ENCODE measurements at places on chromosomes 6 and 20.

- DNase-seq: no peak
Observed at GRCh38 chr6:143264379-143264778, 186.1 kb downstream of the ADAT2 start.

DNA sequence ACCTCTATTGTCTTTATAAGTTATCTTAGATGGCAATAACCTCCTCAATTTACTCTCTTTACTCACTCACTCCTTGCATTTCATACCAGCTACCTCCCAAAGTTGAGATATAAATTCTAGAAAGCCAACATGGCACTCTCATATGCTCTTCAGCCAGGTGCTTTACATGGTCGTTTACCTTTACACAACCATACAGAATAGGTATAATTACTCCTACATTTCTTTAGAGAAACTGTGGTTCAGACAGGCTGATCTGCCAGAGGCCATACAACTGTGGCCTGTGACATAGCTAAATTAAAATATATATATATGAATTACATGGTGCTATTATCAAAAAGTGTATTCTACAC, 45.7 kb downstream of the HBS1L start:
- DNase-seq: no peak

DNA sequence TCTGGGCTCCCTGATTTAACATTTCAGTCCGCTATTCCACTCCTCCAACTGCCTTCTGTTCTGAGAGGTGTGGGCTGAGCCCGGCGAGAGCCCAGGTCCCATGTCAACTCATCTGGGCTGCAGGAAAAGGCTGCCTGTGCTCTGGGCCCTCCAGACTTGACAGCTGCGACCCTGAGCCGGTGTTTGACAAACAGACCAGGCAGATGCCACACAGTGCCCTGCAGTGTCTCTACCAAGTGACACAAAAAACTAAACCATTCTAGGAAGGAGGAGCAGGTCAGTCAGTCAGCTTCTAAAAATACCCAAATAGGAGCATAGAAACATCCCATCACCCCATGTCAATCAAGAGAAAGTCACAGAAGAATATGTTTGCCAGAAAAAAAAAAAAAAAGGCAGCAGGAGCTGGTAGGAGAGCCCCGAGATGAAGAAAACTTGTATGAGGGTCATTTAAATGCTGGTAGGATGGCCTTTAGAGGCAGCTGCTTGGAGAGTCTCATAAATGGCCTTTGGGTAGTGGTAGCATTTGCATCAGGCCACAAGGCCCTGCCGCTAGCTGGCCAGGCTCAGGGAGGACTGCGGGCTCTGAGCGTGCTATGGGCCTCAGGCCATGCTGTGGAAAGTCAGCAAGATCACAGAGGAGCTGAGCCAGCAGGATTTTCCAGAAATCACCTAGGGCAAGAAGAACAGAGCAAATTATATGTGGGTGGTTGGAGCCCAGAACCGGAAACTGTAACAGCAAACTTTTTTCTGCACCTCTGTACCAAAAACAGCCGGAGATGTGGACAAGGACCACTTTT, 36.6 kb upstream of the GFOD1 start:
- no peak for DNase-seq

DNA sequence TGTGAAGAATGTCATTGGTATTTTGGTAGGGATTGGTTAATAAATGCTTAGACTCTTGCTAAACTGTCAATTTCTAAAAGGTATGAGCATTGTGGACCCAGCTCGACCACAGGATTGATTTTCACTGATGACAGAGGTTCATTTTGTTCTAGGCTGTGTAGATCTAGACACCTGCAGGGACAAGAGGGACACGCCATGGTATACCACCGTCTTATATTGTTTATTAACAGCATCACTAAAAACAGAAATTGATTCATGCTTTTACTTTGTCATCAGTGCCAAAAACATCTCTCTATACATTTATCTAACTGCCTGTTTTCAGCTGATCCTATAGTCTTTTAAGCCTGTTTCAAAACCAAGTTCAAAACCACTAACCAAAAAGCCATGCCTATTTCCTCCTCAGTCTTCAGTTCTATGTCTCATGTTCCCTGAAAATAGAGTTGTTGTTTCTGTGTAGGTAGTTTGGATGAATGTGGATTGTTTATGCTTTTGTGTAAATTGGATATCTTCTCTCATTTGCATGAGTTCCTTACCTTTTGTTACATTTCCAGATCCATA, 109.8 kb downstream of the JAG1 start:
- DNase-seq: no peak

DNA sequence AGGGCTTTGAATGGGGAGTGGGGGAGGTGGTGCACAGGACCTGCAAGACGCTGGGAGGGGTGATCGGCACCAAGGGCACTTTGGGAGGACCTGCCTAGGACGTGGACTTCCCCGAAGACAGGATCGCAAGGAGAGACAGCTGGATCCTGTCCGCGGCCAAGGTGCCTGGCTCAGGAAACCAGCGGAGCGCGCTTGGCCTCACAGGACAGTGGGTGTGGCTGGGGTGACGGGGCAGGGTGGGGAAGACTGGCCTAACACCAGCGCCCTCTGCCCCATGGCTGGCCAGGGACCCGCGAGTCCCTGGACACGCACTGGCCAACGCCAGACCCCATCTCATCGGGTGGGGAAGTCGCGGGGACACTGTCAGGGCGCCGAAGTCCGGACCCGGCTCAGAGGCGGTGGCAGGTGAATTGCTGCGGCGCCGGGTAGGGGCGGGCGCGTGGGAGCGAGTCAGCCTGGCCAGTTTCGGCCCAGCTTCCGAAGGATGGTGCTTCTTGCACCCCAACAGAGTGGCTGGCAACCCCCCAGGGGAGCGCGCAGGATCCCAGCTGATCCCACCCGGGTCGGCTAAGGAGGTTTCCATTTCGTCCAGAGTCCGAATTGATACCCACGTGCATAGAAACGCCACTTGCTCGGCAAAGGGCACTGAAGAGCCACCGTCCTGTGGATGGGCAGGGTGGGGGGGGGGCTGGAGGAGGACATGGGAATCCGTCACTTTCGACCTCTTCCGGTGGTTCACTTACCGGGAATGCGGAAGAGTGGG, 785 bp upstream of the THBD start:
- no peak for DNase-seq

- DNase-seq: no peak
Observed at GRCh38 chr20:62067547-62068260, 2.0 kb upstream of the TAF4 start.

- DNase-seq: no peak
Observed at GRCh38 chr6:144898052-144898689, 613.0 kb downstream of the UTRN start.

DNA sequence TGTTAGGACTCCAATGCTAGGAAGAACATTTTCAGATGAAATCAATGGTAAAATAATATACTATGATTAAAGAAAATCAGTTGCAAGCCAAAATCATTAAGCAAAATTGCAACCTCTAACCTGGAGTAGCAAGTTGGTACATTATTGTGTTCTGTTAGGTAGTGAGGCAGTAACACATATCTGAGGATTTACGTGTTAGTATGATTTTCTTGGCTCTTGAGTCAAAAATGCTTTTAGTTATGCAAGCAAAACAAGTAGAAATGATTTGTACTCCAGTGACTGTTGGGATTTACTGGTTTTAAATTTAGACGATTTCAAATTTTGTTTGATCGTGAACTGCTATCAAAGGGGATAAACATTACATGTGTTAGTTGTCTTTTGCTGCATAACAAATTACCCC, 293.0 kb upstream of the BTBD3 start:
- no peak for DNase-seq

DNA sequence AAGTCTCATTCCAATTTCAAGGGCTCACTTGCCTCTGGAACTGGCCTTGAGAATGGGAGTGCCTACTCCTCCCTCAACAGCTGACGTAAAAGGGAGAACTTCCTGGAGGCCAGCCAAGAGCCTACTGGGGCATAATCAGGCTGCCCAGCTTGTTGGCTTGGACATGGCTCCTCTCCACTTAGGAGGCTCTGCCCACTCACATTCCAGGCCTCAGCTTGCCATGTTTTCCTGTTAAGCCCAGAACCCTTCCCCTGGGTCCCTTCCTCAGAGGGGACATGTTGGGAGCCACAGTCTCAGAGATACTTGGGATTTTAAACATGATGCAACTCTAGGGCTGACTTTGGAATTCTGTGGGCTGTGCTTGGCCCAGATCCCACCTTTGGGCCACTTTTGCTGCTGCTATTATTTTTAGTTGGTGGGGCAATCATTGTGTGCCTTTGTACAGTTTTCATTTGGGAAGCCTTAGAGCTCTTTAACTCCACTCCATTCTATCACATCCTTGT, 31.5 kb upstream of the ADTRP start:
- peak; percentile 61 for DNase-seq

GRCh38 chr20:9031991-9032390, 36.9 kb upstream of the PLCB4 start:
- DNase-seq: peak; percentile 51

DNA sequence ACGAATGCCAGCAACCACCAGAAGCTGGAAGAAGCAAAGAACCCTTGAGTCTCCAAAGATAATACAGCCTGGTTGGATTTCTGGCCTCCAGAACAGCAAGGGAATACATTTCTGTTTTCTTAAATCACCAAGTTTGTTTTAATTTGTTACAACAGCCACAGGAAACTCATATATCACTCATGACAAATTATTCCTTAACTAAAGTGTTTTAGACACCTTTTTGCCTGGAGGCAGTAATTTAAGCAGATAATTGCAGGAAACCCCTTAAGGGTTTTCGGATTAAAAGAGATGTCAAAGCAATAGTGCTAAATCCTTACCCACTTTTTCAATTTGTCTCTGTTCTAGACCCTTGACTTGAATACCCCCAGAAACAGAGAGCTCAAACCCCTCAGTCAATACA, 1050.0 kb downstream of the EPHA7 start:
- no peak for DNase-seq

DNA sequence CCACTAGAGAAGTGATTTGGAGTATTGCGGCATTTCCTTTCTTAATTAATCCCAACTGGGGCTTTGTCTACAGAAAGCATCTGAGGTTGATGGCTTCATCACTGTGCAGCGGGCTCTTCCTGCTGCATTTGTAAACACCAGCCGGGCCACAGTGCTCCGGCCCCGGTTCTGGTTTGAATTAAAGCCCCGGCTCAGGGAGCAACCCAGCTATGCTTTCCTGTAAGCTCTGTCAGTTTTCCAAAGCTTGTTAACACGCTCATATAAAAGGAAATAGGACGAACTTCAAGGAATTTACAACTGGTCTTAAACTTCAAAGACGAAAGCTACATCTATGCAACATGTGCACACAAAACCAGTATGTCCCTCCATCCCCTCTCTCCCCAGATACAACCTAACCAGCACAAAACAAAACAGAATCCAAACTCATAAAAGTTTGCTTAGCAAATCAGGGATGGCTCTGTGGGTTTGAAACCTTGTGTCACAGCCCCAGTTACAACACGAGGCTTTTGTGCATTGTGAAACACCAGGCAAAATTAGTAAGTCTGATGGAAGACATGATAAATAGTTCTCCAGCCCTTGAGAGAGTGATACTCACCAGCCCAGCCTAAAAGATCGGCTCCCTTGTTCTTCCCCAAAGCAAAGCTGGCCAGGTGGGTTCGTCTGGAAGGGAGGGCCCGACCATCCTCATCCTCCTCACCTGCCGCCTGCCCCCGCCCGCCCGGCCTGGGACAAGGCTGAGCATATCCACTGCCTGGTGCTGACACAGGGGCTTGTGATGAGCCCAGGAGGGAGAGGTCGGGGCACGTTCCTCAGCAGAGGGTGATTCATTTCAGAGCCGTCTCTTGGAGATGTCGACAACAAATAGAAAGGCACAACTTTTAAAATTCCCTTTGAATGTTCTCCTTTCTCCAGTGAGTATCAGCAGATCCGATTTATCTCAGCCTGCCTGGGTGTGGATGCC, 197.9 kb downstream of the TFAP2C start:
- DNase-seq: peak; percentile 72

GRCh38 chr6:46637933-46638332, 14.7 kb downstream of the CYP39A1 start:
- DNase-seq: no peak

GRCh38 chr6:53287336-53288225, 61.2 kb downstream of the ELOVL5 start:
- no peak for DNase-seq

DNA sequence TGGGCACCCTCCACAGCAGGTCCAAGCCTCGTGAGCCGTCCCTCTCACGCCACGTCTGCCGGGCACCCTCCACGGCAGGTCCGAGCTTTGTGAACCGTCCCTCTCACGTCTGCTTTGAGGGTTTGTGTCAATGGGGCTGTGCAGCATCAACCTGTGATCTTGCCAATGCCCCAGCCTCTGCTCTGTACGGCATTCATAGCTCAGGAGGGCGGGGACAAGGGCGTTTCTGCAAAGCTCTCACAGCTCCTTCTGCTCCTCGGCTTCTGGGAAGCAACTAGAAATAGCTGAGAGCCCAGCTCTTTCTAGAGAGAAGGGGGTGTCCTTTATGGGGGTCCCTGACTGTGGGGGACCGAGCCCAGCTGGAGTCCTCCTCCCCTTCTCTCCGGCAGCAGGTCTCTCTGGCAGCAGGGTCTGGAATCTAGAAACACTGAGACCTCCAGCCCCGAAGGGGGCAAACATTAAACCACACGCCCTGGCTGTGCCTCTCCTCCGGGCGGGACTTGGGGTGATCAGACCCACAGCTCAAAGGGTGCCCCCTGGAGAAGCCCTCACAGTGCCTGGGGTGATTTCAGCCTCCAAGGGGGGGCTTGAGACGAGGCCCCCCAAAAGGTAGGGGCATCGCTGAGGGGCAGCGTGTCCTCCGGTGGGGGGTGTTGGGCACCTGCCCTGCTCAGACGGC, 41.2 kb upstream of the CHRNA4 start:
- DNase-seq: no peak

GRCh38 chr6:142856624-142857232, 88.2 kb downstream of the HIVEP2 start:
- no peak for DNase-seq

DNA sequence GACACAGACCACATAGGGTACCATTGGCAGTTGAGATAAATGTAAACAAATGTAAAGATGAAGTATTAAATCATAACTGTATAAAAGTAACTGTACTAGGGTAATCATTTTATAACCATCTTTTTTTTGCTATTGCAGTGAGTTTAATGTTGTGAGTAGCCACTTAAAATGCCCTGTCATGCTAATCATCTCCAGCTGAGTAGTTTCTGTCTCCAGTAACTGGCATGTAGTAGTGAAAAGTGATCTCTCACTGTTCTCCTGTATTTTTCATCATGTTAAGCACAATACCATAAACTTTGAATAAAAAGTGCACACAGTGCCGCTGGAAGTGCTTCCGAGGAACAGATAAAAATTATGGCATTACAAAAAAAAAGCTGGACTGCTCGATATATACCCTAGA, 45.0 kb upstream of the OPRM1 start:
- DNase-seq: no peak

DNA sequence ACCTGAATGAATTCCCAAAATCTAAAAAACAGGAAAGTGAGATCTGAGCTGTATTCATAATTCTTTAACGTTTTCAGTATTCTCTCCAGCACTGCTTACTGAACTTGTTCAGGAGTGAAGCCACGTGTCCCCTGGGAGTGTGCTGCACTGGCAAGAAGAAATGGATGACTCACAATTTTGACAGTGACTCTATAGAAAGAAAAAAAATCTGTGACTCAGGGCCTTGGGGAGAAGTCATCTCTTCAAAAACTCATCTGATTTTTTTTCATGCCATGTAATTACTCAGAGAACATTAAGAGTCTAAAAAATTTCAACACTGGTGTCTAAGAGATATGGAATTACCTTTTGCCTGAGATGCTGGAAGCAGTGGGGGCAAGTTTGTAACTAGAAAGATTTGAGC, 39.7 kb downstream of the ANKEF1 start:
- DNase-seq: peak; percentile 66
